ENCODE measurements at places on chromosomes 12 and 14.

GRCh38 chr12:57929092-57929830 lies 12.1 kb upstream of the ATP23 start:
- DNase-seq: no peak

- DNase-seq: no peak
These were observed 699 bp downstream of the MGAT2 start for GRCh38 chr14:49621114-49621881.

- DNase-seq: peak; percentile 88
These were observed 182.7 kb downstream of the PCNX1 start for GRCh38 chr14:71089971-71090370.

DNA sequence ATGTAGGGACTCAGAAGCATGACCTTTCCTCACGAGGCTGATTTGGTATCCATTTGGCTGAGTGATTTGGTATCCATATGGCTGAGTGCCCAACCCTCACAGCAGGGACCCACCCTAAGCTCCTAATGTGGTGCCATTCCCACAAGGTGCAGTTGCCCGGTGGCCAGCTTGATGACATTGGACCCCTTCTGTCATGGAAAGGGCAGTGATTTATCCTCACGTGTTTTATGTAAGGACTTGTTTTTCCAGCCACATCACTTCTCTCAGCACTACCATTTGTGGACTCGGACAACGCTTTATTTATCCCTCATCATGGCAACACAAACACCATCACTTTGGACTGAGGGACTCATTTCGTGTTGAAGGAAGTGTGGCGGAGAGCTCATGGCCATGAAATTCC lies 8.5 kb upstream of the CDC42BPB start:
- DNase-seq: no peak

- peak; percentile 8 for DNase-seq
These were observed 831 bp upstream of the NKX2-1 start for GRCh38 chr14:36520601-36521525.

DNA sequence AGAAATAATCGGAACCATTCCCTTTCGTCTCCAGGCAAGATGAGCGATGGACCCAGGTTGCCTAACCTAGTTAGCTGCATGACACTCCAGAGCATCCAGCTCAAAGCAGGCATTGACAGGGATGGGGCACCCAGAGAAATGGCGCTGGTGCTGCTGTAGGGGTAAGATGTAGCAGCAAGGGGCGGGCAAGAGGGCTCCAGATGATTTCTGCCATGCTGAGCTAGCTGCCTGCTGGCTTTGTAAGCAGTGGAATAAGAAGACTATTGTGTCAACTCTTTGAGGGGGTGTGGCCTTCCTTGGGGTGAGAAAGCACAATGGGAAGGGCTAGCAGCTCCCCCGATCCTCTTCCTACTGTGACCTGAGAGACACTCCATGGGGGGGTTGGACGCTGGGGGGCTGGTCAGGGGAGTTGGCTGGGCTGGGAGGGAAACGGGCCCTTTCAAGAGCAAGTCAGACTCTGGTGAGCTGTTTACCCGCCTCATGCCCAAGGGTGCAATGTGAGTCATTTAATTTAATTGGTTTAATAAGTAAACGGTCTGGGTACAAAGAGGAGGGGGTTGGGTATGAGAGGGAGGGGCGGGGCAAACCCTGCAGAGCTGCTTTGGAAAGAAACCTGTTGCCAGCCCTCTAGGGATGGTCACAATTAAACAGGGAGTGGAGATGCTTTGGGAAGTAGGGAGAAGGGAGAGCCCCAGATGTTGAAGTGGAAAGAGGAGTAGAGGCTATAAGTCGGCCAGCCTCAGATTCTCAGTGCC lies 50.5 kb downstream of the B4GALNT3 start:
- no peak for DNase-seq

DNA sequence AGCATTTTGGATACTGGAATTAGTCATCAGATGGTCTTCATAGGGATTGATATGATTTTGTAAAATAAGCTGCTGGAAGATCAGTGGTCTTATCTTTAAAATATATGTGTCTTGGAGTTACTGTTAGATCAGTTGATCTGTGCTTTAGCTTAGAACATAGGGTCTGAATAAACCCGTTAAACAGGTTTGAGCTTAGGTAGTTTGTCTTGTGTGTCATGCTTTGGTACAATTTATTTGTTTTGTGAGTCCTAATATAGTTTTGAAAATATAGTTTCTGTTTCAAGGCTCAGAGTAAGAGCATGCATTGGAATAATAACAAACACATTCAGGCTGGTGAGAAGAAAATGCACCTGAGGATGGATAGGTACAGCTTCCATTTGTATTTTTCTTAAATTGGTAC lies 505.0 kb downstream of the SLC16A7 start:
- DNase-seq: no peak

- peak; percentile 71 for DNase-seq
These were observed 33.0 kb downstream of the UBR7 start for GRCh38 chr14:93239869-93240677.
